ENCODE measurements at places on chromosomes 1 and 21.

GRCh38 chr1:172486805-172487454 lies 43.1 kb upstream of the PIGC start:
- H3K4me3 ChIP-seq: no peak overlapping the region
- H3K36me3 ChIP-seq: no peaks in the 10 kb centered on the region

DNA sequence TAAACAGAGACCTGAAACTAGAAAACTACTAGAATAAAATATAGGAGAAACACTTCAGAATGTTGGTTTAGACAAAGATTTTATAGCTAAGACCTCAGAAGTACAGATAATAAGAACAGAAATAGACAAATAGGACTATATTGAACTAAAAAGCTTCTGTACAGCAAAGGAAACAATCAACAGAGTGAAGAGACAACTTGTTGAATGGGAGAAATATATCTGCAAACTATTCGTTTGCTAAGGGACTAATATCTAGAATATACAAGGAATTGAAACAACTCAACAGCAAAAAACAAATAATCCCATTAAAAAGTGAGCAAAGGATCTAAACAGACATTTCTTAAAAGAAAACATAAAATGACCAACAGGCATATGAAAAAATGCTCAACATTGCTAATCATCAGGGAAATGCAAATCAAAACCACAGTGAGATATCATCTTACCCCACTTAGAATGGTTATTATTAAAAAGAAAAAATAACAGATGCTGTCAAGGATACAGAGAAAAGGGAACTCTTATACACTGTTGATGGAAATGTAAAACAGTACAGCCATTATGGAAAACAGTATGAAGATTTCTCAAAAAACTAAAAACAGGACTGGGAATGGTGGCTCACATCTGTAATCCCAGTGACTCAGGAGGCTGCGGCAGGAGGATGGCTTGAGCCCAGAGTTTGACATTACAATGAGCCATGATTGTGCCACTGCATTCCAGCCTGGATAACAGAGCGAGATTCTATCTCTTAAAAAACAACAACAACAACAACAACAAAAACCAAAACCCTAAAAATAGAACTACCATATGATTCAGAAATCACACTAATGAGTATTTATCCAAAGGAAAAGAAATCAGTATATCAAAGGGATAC lies 37.3 kb upstream of the ZSWIM5 start:
- no peaks in the 10 kb centered on the region for H3K4me1 ChIP-seq
- no peak overlapping the region for H3K27ac ChIP-seq
- no peaks in the 10 kb centered on the region for H3K27me3 ChIP-seq
- H3K4me3 ChIP-seq: no peak overlapping the region
- peaks cover 3% of the 10 kb centered on the region for H3K36me3 ChIP-seq

DNA sequence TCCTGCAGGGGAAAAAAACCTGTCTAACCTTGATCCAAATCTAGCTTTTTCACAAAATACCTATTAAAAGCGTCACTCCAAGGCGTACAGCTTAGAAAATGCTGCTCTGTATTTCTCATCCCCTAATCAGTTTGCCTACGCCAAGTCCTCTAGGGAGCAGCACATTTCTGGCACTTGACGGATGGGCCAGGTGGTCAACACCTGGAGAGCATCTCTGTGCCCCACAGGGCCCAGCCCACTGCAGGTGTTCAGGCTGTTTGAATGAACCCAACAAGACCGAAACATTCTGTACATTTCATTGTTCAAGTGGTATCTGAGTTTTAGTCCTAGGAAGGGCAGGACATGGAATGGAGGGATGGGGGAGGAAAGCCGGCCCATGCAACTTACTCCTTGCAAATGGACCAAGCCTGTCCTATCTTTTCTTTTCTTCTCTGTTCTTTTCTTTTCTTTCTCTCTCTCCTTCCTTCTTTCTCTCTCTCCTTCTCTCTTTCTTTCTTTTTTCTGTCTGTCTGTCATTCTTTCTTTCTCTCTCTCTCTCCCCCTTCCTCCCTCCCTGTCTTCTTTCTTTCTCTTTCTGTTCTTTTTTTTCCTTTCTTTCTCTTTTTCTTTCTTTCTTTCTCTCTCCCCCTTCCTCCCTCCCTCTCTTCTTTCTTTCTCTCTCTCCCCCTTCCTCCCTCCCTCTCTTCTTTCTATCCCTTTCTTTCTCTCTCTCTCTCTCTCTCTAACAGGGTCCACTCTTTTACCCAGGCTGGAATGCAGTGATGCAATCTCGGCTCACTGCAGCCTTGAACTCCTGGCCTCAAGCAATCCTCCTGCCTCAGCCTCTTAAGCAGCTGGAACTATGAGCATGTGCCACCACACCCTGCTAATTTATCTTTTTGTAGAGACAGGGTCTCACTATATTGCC lies 29.1 kb downstream of the IGFN1 start:
- no peak overlapping the region for H3K27ac ChIP-seq
- H3K4me1 ChIP-seq: no peaks in the 10 kb centered on the region
- H3K27me3 ChIP-seq: no peaks in the 10 kb centered on the region
- DNase-seq: no peak
- H3K4me3 ChIP-seq: no peak overlapping the region
- no peaks in the 10 kb centered on the region for H3K36me3 ChIP-seq

- H3K36me3 ChIP-seq: peaks cover 1% of the 10 kb centered on the region
- peak overlapping the region; percentile 86 for H3K27ac ChIP-seq
- peaks cover 67% of the 10 kb centered on the region for H3K4me1 ChIP-seq
- H3K4me3 ChIP-seq: peak overlapping the region; percentile 58
- peaks cover 3% of the 10 kb centered on the region for H3K27me3 ChIP-seq
- DNase-seq: no peak
Measured at GRCh38 chr1:181135437-181135731, 46.9 kb downstream of the IER5 start.

GRCh38 chr1:205934788-205935187 lies 8.5 kb downstream of the SLC26A9 start:
- H3K36me3 ChIP-seq: no peaks in the 10 kb centered on the region
- no peak for DNase-seq
- no peak overlapping the region for H3K27ac ChIP-seq
- H3K27me3 ChIP-seq: peaks cover 30% of the 10 kb centered on the region
- no peak overlapping the region for H3K4me3 ChIP-seq

DNA sequence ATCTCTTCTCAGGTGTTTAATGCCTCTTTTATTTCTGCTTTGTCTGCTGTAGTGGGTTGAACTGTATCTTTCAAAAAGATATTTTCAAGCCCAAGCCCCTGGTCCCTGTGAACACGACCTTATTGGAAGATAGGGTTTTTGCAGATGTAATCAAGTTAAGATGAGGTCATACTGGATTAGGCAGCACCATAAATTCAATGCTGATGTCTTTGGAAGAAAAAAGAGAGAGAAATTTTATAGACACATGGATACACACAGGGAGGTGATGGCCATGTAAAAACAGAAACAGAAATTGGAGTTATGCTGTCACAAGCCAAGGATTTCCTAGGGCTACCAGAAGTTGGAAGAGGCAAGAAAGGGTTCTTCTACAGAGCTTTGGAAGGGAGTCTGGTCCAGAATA lies 301.4 kb downstream of the KCTD3 start:
- no peak overlapping the region for H3K27ac ChIP-seq
- no peak for DNase-seq
- no peaks in the 10 kb centered on the region for H3K4me1 ChIP-seq
- H3K4me3 ChIP-seq: no peak overlapping the region
- H3K27me3 ChIP-seq: no peaks in the 10 kb centered on the region

GRCh38 chr1:53324728-53325297 lies 3.1 kb downstream of the LRP8 start:
- peaks cover 14% of the 10 kb centered on the region for H3K36me3 ChIP-seq
- H3K27ac ChIP-seq: peak overlapping the region; percentile 93
- peak overlapping the region; percentile 90 for H3K4me3 ChIP-seq

DNA sequence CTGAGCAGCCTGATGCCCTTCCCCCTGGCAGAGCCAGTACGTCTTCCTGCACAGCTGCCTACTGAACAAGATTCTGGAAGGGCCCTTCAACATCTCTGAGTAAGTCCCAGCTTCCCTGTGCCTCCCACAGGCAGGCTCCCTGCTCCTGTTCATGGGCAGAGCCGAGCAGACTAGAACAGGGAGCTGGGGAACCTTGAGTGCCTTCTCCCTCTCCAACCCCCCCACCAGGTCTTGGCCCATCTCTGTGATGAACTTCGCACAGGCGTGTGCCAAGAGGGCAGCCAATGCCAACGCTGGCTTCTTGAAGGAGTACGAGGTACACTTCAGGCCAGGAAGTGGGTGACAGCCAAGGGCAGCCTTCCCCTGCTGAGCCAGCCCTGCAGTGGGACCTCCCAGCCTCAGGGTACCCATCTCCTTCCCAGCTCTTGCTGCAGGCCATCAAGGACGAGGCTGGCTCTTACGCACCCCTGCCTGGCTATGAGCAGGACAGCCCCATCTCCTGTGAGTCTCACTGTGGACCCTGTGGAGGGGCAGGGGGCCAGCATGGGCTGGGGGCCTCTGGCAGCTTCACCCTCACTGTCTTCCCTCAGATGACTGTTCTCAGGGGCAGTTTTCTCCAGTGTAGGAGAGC lies 6.4 kb upstream of the LGR6 start:
- peak overlapping the region; percentile 21 for H3K27ac ChIP-seq
- no peaks in the 10 kb centered on the region for H3K36me3 ChIP-seq
- peaks cover 13% of the 10 kb centered on the region for H3K4me1 ChIP-seq

GRCh38 chr1:61088163-61088974 lies 6.0 kb downstream of the NFIA start:
- H3K27ac ChIP-seq: no peak overlapping the region
- no peak overlapping the region for H3K4me3 ChIP-seq

DNA sequence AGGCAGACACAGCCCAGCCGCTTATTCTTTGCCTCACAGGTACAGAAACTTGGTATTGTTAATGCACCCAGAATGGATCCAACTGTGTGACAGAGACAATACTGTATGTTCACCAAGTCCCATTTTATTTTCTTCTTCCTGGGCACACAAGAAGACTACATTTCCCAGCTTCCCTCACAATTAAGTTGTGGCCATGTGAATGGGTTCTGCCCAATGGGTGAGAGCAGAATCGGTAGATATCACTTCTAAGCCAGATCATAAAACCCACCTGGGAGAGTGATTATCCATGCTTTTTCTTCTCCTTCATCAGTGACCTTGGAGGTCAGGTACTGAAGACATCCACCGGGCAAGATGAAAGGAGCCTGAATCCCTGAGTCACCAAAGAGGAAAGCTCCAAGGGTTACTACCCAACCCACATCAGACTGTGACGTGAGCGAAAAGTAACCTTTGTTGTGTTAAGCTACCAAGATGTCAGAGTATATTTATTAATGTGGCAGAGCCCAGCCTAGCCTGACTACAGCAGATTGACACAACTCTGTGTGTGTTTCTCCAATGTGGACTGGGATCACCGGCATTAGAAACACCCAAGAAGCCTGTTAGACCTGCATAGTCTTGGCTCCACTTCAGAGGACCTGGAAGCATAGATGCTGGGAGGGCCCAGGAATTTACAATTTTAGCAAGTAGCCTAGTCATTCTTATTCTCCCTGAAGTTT lies 79.1 kb upstream of the GRIK3 start:
- peaks cover 8% of the 10 kb centered on the region for H3K27me3 ChIP-seq
- no peaks in the 10 kb centered on the region for H3K4me1 ChIP-seq
- H3K27ac ChIP-seq: no peak overlapping the region
- DNase-seq: no peak
- no peaks in the 10 kb centered on the region for H3K36me3 ChIP-seq

DNA sequence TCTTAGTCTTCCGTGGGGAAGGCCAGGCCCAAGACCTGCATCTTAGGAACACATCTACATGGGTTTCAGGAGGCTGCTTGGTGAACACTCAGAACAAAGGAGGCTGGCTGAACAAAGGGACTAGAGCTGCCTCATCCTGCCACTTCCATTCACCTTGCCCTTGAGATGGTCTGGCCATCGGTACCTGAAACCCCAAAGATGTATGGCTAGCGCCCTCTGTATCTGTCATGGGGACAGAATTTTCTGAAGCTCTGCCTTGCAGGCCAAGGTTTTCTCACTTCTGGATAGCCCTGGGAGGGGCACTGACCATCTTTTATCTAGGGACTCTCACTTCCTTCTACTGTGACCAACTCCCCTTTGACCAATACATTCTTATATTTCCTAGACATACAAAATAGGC lies 55.4 kb upstream of the GRIK3 start:
- no peak overlapping the region for H3K4me3 ChIP-seq
- no peaks in the 10 kb centered on the region for H3K4me1 ChIP-seq
- no peaks in the 10 kb centered on the region for H3K36me3 ChIP-seq
- no peaks in the 10 kb centered on the region for H3K27me3 ChIP-seq

DNA sequence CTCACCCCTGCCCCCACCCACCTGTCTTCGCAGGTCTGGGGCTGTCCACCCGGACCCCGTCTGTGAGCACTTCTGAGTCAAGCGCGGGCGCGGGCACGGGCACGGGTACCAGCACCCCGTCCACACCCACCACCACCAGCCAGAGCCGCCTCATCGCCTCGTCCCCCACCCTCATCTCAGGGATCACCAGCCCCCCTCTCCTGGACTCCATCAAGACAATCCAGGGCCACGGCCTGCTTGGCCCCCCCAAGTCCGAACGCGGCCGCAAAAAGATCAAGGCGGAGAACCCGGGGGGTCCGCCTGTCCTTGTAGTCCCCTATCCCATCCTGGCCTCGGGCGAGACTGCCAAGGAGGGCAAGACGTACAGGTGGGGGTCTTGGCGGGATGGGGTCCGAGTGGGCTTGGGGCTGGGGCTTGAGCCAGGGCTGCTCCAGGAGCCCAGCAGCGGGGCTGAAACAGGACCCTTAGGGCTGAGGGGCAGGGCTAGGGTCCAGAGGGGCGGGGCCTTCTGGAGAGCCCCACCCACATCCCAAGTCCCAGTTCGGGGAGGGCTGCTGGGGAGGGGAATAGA lies 23.9 kb downstream of the ZNF362 start:
- H3K36me3 ChIP-seq: peaks cover 13% of the 10 kb centered on the region
- H3K27me3 ChIP-seq: no peaks in the 10 kb centered on the region
- H3K4me3 ChIP-seq: no peak overlapping the region
- no peak overlapping the region for H3K27ac ChIP-seq
- DNase-seq: peak; percentile 16

DNA sequence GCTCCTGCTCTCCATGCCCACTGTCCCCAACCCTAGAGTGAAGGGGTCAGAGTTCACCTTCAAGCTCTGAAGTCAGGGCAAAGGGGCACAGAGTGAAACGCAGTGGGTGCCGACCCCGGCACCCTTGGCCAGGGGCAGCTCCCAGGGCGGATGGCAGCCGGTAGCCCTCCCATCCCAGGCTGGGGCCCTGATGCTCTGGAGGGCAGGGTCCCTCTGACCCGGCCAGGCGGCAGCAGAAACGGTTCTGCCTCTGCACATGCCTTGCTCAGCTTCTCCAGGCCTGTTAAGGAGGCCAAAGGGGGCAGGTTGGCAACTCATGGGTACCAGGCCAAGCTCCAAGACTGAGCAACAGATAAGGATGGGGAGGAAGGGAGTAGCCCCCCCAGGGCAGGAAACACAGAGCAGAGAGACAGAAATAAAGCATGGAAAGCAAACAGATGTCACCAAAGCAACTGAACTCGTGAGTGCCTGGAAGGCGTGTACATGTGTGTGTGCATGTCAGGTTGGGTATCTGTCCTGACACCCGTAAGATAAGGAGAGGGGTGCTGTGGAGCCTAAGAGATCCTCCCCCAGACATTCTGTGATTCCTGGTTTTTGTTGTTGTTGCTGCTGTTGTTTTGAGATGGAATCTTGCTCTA lies 112.3 kb upstream of the IFFO2 start:
- no peak for DNase-seq
- peaks cover 6% of the 10 kb centered on the region for H3K4me1 ChIP-seq
- H3K36me3 ChIP-seq: peaks cover 10% of the 10 kb centered on the region
- H3K27me3 ChIP-seq: peaks cover 15% of the 10 kb centered on the region
